ENCODE measurements at places on chromosomes 12 and 14.

DNA sequence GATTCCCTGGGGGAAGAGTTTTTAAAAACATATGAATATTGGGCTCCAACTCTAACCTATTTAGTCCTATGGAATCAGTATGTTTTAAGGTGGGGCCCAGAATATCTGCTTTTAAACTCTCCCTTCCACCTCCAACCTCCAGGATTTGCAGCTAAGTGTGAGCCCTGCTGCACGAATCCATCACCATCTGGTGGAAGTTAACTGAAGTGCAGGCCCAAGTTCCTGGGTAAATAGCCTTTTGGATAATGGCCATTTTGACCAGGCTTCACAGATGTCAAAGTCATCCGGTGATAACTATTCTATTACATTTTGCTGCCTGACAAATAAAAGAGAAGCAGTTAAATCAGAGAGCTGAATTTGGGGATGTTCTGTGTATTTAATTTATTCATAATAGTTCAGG lies 58.1 kb upstream of the RMST start:
- DNase-seq, result no peak

DNA sequence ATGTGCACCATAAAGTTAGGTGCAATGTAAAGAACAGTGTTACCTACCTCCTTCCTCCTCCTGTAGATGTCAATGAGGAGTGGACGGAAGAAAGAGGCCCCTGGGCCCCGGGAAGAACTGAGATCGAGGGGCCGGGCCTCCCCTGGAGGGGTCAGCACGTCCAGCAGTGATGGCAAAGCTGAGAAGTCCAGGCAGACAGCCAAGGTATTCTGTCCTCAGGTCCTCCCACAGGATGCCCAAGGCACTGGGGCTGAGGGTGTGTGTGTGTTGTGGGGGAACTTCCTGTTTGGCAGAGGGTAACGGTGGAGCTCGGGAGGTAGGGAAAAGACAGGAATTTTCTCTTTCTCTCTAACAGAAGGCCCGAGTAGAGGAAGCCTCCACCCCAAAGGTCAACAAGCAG lies 6.4 kb downstream of the ATN1 start:
- no peak for DNase-seq

GRCh38 chr12:117850048-117850447 lies 118.7 kb downstream of the KSR2 start:
- no peak for DNase-seq

GRCh38 chr14:105411985-105412770 lies 7.4 kb upstream of the MTA1 start:
- no peak for DNase-seq

GRCh38 chr12:62588916-62589315 lies 122.3 kb downstream of the MON2 start:
- DNase-seq, result no peak

DNA sequence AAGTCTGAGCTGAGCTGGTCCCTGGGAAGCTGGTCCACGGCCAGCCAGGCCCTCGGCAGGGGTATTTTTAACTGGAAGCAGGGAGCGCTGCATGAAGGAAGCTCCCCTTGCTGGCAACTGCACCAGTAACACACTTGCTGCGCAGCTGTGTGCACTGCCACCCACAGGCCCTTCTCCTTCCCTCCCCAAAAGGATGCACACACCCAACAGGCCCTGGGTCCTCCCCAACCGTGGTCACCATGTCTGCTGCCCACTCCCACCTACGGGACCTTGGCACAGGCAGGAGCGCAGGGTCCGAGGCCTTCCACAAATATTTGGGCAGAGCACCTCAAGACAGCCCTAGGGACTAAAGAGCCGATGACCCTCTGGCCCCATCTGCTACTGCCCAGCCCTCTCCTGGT lies 157.0 kb upstream of the PRMT8 start:
- DNase-seq, result no peak

DNA sequence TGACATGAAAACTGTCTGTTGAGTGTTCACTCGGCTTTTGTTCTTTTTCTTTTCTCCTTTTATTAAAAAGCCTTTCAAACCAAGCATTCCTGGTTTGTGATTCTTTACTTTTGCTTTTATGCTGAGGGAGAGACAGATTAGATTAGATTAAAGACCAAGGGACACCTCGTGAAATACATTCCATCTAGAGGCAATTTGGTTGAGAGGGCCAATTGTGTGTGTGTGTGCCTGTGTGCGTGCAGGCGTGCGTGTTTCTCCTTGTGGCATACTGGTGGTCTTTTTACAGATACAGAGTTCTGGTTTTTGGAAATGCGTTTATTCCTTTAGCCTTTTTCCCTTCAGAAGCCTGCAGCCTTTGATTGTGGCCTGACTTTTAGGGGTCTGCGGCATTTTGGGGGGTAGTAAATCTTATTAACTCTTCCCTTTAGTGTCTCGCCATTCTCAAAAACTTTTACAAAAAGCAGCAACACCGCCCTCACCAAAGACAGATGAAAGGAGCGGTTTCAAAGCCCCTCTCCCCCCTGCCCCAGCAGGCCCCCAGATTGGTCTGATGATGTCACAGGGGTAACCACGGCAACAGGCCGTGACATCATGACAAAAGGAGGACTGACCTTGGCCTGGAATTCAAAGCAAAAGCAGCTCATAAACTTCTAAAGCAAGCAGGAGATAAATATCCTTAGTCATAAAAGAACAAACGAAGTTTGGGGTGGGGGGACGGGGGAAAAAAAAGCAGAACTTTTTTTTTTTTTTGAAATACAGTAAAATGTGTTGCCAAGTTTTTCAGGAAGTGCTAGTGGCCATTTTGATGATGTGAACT lies 84.1 kb upstream of the TBX3 start:
- no peak for DNase-seq

- DNase-seq, result no peak
Measured at GRCh38 chr14:55153951-55154350, 24.9 kb downstream of the LGALS3 start.

- no peak for DNase-seq
Measured at GRCh38 chr14:67680941-67681340, 6.5 kb upstream of the VTI1B start.

DNA sequence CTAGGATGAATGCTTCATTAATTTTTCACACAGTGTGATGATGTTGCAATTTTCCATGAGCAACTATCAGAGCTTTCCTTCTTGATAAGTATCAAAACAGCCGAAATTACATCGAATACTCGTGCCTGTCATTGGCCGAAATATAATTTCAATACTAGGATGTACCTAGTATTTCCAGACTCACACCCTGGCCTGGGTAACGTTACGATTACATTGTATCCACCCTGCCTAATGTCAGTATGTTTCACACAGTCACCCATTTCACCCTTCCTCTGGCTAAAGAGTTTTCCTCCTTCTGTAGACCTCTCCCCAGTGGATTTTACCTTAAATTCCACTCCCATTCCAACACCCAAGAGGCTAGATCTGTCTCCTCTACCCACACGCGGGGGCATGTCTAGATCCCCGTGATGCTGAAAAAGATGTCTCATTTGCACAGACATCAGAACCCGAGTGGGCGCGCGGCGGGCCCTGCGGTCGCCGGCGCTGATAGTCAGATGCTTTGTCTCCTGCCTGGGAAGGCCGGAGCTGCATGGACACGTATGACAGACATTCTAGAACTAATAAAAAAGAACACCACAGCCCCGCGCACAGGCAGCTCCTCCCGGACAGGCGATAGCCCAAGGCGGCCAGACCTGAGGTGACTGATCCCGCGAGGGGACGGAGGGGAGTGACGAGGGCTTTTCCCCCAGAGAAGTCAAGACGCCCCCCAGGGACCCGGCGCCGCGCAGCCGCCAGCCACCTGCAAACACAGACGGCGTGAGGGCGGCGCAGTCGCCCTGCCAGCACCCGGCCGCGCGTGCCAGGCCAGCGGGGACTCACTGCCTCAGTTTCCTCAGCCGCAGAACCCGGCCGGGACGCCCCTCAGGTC lies 723 bp downstream of the KIF21A start:
- DNase-seq, result peak; percentile 53

GRCh38 chr14:77123381-77124325 lies 17.9 kb downstream of the ZDHHC22 start:
- DNase-seq, result no peak

GRCh38 chr14:90797451-90797850 lies 18.8 kb downstream of the TTC7B start:
- DNase-seq, result no peak

DNA sequence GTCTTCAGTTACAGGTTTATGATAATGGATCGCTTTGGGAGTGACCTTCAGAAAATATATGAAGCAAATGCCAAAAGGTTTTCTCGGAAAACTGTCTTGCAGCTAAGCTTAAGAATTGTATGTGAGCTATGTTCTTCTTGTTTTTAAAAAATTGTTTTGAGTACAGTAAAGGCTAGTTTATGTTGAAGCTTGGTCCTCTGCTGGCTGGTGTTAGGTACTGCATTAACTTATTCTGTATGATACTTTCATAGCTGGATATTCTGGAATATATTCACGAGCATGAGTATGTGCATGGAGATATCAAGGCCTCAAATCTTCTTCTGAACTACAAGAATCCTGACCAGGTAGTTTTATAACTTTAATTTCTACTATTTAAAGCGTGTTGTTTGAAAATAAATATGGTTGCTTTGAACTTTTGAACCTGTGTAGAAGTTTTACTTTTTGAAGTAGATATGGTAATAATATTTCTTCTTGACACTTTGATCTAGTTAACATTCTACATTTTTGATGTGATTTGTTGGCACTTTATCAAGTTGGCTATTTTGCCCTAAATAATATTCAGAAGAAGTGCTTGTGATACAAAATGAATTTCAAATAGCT lies 55.7 kb downstream of the VRK1 start:
- no peak for DNase-seq

- DNase-seq, result no peak
Measured at GRCh38 chr12:10163084-10163483, 8.8 kb downstream of the OLR1 start.

DNA sequence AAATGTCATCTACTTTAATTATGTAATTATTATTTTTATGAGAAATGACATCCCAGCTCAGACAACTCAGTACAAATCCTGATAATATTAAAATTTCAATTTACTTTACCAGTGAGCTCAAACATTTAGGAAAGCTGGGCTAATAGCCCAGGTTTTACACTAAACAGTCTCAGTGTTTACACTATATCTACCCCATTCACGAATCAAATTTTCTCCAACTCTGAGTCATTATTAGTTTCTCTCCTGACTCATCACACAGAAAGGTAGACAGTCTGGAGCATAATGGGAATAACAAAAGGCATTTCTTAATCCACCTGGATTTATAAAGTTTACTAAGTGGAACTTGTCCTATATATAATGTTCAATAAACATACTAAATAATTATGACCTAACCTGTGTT lies 5.7 kb downstream of the PAWR start:
- DNase-seq, result no peak

- DNase-seq, result no peak
Measured at GRCh38 chr14:105842105-105842504, 315.7 kb downstream of the TMEM121 start.

DNA sequence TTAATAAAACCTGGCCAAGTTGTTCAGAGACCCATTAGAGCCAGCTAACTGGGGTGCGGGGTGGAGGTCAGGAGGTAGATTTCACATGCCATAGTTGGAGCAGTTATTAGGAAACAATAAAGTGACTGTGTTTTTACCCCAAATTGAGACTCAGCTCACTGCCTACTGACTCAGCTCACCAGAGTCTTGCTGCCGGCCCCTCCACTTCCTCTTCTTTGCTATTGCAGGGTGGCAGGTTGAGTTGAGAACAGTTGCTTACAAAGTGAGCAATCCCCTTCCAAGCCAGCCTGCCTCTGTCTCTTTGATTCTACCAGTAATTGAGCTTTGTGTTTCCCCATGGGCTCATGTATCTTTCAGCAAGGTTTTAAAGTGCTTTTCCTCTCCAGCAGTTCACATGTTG lies 12.9 kb downstream of the ST8SIA1 start:
- no peak for DNase-seq

GRCh38 chr14:92637228-92637627 lies 111.2 kb downstream of the LGMN start:
- DNase-seq, result no peak

DNA sequence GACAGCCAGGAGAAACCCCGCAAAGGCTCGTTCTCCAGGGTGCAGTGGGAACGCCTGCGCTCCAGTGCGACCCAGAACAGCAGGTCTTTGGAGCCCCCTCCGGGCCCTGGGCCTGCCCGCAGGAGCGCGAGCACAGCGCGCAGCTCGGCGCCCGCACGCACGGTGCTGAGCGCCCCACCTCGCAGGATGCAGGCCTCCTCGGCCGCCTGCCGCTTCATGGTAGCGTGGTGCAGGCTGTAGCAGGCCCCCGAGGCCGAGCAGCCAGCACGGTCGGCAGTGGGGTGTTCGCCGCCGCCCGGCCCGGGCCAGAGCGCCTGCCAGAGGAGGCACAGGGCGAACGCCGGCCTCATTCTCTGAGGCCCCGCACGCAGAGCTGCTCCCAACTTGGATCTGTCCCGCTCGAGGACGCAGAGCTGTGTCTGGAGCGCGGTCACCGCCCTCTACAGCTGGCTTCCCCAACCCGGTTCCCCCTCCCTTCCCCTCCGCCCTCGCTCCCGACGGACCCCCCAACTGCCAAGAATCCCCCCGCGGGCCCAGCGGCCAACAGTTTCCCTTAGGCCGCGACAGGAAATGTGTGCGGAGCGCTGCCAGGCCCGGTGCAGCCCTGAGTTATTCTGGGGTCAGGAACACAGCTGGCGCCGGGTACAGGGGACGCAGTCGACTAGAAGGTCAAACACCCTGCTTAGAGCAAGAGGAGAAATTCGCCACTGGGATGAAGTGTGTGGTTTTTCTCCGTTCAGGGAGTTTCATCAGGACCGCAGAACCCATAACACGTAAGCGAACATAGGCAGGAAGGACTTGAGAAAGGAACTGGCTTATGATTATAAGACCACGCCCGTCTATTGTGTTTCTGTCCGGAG lies at the start of gene CLEC14A:
Gene CLEC14A (minus strand): TSS at position 421 of the 860 bp plus-strand sequence. CDS start 71 bp downstream, at position 350.
- peak; percentile 27 for DNase-seq

DNA sequence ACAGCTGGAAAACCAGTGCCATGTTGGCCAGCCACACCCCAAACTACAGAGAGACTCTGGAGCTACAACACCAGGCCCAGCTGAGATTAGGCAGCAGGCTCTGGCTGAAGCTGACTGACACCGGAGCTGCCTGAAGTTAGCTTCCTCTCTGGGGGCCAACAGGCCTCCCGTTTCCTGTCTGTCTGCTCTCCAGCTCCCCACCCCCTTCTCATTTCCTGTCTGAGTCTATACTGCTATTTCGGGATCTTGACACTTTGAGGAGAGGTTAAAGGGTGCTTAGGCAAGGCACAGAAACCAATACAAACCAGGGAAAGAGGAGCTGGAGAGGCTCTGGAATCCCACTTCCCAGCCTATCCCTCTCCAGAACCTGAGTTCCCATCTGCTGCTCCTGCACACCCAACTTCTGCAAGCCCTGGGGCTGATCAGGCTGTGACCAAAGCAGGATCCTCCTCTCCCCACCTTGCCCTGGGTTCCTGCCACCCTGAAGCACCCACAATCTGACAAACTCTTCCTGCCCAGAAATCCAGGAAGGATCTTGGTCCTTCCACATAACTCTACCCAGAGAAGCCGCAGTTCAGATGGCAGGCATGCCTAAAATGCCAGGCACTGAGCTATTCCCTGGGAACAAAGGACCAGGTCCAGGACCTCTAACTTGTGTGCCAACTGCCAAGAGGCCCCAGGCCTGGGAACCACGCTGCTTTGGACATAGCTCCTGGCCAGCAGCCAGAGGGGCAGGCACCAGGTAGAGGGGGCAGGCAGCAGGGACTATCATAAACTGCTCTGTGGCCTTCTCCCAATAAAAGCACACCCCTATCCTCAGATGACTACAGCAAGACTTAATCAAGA lies 39.9 kb downstream of the PRPF40B start:
- peak; percentile 72 for DNase-seq

All from activated T-cell treated with anti-CD3 and anti-CD28 coated beads, Interleukin-2, amount 50 U/mL, for 1 hour (primary cell).